Smooth muscle cell of the pulmonary artery (primary cell): ENCODE measurements at places on chromosomes 12 and 14. TPM values are rescaled to one million over a fixed set of nuclear protein-coding genes. Genes with fewer than 3 reads are reported as not detected.

CELA1 gene
- total RNA-seq = not detected in 2 replicates

GLT8D2 gene
- 41.9 and 43.5 TPM in 2 replicates for total RNA-seq

ZFYVE1 gene
- 16.4 and 20.5 TPM in 2 replicates for total RNA-seq

SOX5 gene
- 3.0 and 6.6 TPM in 2 replicates for total RNA-seq

RTL1 gene
- total RNA-seq = not detected in 2 replicates

LMBR1L gene
- 42.7 and 47.0 TPM in 2 replicates for total RNA-seq

FAM181A gene
- total RNA-seq = not detected in 2 replicates

VASH1 gene
- 7.7 and 10.4 TPM in 2 replicates for total RNA-seq

KIF26A gene
- total RNA-seq = under 0.01 and 0.03 TPM in 2 replicates

PTPRQ gene
- 0.13 and 0.86 TPM in 2 replicates for total RNA-seq

OAS3 gene
- total RNA-seq = 5.1 and 5.5 TPM in 2 replicates

APOF gene
- not detected in 2 replicates for total RNA-seq

PLEKHG3 gene
- total RNA-seq = 9.6 and 13.5 TPM in 2 replicates

CCDC59 gene
- 26.6 and 28.1 TPM in 2 replicates for total RNA-seq

SRRM4 gene
- not detected in 2 replicates for total RNA-seq

FOXM1 gene
- 3.5 and 4.5 TPM in 2 replicates for total RNA-seq

HRK gene
- total RNA-seq = 0.07 and 0.76 TPM in 2 replicates

KRT8 gene
- total RNA-seq = 9.3 and 32.5 TPM in 2 replicates

RIPK3 gene
- total RNA-seq = 0.26 TPM in 1 of 2 replicates, not detected in the other
